ENCODE measurements at places on chromosomes 16 and 17.

- no peak overlapping the region for H3K27ac ChIP-seq
- H3K36me3 ChIP-seq = no peaks in the 10 kb centered on the region
- no peak for DNase-seq
- H3K4me1 ChIP-seq = peaks cover 7% of the 10 kb centered on the region
- no peak overlapping the region for H3K4me3 ChIP-seq
Measured at GRCh38 chr17:38579934-38580333, 25.8 kb downstream of the SRCIN1 start.

- H3K27me3 ChIP-seq = no peaks in the 10 kb centered on the region
- peak overlapping the region; percentile 85 for H3K27ac ChIP-seq
- no peak overlapping the region for H3K4me3 ChIP-seq
- H3K36me3 ChIP-seq = no peaks in the 10 kb centered on the region
- no peak for DNase-seq
Measured at GRCh38 chr17:19248151-19248927, 11.2 kb downstream of the EPN2 start.

GRCh38 chr17:4534928-4535666 lies 20.1 kb downstream of the MYBBP1A start:
- H3K27me3 ChIP-seq = no peaks in the 10 kb centered on the region
- no peak overlapping the region for H3K4me3 ChIP-seq
- H3K36me3 ChIP-seq = no peaks in the 10 kb centered on the region
- peak overlapping the region; percentile 66 for H3K27ac ChIP-seq
- DNase-seq = no peak

DNA sequence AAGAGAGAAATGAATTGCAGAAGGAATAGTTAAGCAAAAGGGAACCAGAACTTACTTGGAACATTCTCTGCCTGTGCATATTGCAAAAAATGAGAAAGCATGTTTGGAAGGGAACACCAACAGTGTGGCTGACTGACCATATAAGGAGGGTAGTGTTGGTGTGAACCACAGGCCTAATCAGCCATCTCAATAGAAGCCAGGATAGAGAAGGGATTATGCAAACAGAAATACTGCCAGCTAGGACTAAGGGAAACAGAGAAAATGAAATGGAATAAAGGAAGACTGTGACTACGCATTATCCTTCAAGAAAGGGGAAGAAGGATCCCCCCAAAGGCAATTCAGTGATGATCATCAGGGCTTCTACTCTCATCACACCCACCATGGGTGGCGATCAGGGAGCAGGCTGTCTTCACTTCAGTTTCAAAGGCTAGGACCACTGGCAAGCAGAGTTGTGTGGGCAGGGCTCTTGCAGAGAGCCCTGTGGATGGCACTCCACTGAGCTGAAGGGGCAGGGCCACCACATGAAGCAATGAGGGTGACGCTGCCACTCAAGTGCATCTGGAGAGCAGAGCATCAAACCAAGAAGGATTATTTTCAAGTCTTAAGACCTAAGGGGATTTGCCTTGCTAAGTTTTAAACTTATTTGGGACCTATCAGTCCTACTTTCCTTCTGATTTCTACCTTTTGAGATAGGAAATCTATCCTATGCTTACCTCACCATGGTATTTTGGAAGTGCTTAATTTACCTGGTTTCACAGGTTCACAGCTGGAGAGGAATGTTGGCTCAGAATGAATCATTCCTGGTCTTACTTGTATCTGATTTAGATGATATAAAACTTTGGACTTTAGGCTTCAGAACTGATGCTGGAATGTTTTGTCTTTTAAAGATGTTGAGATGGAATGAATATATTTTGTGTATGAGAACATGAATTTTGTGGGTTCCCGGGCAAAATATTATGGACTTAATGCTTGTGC lies 140.5 kb downstream of the SSH2 start:
- H3K27me3 ChIP-seq = no peaks in the 10 kb centered on the region
- no peaks in the 10 kb centered on the region for H3K36me3 ChIP-seq
- H3K27ac ChIP-seq = no peak overlapping the region
- no peak overlapping the region for H3K4me3 ChIP-seq
- H3K4me1 ChIP-seq = peaks cover 40% of the 10 kb centered on the region
- DNase-seq = no peak

DNA sequence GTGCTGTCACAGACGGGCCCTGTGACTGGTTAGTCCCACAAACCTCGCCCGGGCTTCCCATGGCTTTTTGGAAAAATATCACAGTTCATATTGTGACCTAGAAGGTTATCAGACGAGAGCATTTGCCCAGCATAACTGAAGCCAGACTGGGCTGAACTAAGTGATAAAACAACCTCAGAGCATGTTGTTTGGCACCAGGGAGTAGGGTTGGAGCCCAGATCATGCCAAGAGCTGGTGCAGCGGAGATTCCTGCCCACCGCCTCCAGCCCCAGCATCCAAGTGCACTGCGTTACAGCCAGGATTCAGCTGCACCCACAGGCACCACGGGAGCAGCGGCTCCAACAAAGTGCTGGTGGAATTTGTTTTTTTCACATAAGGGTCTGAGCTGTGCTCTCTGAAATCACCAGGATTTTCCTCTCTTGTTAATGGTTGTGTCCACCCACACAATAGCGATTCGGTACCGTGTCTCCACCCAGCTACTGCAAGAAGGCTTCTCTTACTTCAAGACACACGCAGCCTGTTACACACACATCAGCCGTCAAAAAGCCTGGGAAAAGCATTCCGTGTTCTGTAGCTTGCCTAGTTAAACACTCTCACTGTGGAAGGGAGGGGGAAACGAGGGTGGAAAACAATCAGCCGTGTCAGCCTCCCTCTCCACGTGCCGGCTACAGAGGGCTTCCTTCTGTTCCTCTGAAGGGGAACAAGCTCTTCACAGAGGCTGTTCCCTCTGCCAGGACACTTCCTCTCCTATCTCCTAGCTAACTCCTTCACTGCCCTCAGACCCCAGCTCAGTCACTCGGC lies 273.8 kb downstream of the C16orf95 start:
- H3K4me3 ChIP-seq = no peak overlapping the region
- no peak overlapping the region for H3K27ac ChIP-seq
- DNase-seq = peak; percentile 53
- H3K4me1 ChIP-seq = peaks cover 20% of the 10 kb centered on the region
- no peaks in the 10 kb centered on the region for H3K36me3 ChIP-seq

GRCh38 chr17:4751932-4752331 lies 12.2 kb upstream of the CXCL16 start:
- peaks cover 22% of the 10 kb centered on the region for H3K27me3 ChIP-seq
- no peak for DNase-seq
- peaks cover 24% of the 10 kb centered on the region for H3K4me1 ChIP-seq
- no peaks in the 10 kb centered on the region for H3K36me3 ChIP-seq
- no peak overlapping the region for H3K27ac ChIP-seq

DNA sequence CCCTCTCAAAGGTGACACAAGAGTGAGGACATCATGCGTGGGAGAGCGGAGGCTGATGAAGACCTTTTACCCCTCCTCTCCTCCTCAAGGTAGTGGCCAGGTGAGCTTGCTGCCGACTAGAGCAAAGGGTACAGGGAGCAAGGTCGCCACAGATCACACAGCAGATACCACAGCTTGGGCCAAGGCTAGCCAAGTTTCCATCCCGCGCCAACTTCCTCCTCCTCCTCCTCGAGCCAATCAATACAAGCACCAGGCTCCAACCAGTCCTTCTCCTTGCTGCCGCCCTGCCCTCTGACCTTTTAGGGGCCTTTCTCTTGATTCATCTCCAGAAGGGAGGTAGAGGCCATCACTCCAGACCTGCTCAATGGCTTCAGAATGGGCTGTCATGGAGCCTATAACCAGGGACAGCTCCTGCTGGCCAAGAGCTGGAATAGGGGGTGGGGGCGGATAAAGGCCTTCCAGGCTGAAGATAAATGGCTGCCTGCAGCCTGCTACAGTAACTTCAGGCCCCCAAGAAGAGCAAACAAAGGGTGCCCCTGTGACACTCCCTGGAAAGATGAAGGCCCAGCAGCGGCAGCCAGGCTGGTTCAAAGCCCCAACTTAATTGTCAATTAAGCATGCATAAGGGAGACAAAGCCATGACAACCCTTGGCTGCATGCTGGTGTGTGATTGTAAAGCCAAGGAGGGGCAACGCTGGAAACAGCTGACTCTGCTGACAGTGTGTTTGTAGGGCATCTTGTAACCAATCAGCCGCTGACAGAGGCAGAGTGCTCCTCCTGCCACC lies 17.8 kb downstream of the HNF1B start:
- no peaks in the 10 kb centered on the region for H3K36me3 ChIP-seq
- H3K4me3 ChIP-seq = no peak overlapping the region
- H3K27ac ChIP-seq = no peak overlapping the region
- H3K4me1 ChIP-seq = no peaks in the 10 kb centered on the region

GRCh38 chr17:50679008-50679544 lies 28.6 kb downstream of the ANKRD40 start:
- no peaks in the 10 kb centered on the region for H3K36me3 ChIP-seq
- no peaks in the 10 kb centered on the region for H3K27me3 ChIP-seq
- no peak for DNase-seq
- no peak overlapping the region for H3K4me3 ChIP-seq
- no peaks in the 10 kb centered on the region for H3K4me1 ChIP-seq
- no peak overlapping the region for H3K27ac ChIP-seq

DNA sequence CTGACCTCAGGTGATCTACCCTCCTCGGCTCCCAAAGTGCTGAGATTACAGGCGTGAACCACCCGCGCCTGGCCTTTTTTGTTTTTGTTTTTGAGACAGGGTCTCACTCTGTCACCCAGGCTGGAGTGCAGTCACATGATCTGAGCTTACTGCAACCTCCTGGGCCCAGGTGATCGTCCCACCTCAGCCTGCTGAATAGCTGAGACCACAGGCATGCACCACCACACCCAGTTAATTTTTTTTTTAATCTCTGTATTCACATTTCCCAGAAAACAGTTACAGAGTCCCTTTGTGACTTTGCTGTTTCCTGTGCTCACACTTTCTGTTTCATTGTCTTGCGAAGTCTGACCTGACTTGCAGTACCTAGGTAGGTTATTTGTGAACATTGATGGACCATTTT lies 2.7 kb downstream of the CLUAP1 start:
- peaks cover 32% of the 10 kb centered on the region for H3K36me3 ChIP-seq
- H3K27me3 ChIP-seq = no peaks in the 10 kb centered on the region

DNA sequence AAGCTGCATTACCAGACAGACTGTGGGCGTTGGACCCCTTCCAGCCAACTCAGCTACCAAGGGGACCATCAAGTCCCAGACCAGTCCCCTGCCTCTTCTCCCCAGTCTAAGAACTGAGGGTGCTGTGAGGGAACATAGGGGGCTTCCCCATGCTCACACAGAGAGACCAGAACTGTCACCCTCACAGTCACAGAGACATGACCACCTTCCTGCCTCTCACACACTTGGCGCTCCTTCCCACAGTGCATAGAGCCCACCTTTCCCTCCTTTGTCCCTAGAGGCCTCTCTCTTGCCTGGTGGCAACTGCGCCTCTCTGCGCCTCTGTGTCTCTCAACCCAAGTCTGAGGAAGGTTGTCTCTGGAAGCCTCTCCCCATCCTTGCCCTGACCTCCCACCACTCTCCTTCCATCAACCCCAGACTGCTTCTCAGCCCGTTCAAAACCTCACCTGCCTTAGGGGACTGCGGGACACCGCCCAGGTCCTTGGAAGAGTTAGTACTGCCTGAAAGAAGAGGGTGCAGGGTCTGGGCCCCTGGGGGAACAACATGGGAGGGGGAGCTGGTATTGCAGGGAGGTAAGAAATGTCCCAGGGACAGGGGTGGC lies 6.1 kb upstream of the LHX1 start:
- no peak overlapping the region for H3K27ac ChIP-seq
- no peaks in the 10 kb centered on the region for H3K36me3 ChIP-seq
- no peak overlapping the region for H3K4me3 ChIP-seq
- no peak for DNase-seq
- H3K4me1 ChIP-seq = peaks cover 42% of the 10 kb centered on the region

GRCh38 chr16:53257001-53257400 lies 177.3 kb upstream of the RBL2 start:
- no peak for DNase-seq
- H3K4me3 ChIP-seq = no peak overlapping the region
- H3K27me3 ChIP-seq = no peaks in the 10 kb centered on the region
- H3K4me1 ChIP-seq = no peaks in the 10 kb centered on the region
- peaks cover 21% of the 10 kb centered on the region for H3K36me3 ChIP-seq

DNA sequence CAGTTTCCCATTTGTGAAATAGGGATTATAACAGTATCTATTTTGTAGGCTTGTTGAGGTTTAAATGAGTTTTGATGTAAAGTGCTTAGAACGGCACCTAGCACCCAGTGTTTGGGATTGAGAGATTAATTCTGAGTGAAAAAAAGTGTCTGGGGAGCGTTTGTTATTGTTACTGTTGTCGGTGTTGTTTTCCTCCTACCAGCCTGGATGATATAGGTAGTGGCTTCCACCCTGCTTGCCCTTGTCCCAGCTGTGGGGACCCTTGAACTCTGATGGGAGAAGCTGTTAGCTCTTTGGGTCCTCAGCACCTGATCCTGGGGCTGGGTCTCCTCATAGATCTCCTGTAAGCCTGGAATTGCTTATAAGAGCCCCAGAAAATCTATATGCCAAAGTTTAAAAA lies 4.9 kb downstream of the FMNL1 start:
- peak overlapping the region; percentile 98 for H3K27ac ChIP-seq
- H3K36me3 ChIP-seq = no peaks in the 10 kb centered on the region
- H3K27me3 ChIP-seq = no peaks in the 10 kb centered on the region

- DNase-seq = no peak
- H3K27ac ChIP-seq = no peak overlapping the region
- H3K4me1 ChIP-seq = no peaks in the 10 kb centered on the region
- H3K36me3 ChIP-seq = no peaks in the 10 kb centered on the region
- H3K4me3 ChIP-seq = no peak overlapping the region
- no peaks in the 10 kb centered on the region for H3K27me3 ChIP-seq
Measured at GRCh38 chr16:69005641-69006355, 99.7 kb upstream of the HAS3 start.

DNA sequence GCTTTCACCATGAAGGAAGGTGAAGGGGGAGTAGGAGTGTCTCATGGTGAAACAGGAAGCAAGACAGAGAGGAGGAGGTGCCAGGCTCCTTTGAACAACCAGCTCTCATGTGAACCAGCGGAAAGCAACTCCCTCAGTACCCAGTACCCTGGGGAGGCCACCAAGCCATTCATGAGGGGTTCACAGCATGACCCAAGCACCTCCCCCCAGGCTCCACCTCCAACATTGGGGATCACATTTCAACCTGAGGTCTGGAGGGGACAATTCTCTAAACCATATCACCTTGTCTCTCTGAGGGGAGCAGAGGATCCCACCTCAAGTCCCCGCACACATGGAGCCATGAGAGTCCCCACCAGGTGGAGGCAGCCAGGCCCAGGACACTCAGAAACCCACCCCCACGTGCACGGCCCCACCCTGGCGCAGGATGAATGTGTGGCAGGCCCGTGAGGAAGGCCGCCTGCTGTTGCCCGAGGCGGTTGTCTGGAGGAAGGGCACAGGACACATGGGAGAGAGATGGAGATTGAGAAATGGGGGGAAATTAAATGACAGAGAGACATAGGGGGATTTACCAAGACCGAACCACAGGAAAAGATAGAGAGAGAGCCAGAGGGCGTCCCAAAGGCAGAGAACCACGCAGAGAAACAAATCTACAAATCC lies 85.9 kb downstream of the TMEM132E start:
- H3K4me3 ChIP-seq = no peak overlapping the region
- no peaks in the 10 kb centered on the region for H3K27me3 ChIP-seq
- H3K27ac ChIP-seq = no peak overlapping the region

DNA sequence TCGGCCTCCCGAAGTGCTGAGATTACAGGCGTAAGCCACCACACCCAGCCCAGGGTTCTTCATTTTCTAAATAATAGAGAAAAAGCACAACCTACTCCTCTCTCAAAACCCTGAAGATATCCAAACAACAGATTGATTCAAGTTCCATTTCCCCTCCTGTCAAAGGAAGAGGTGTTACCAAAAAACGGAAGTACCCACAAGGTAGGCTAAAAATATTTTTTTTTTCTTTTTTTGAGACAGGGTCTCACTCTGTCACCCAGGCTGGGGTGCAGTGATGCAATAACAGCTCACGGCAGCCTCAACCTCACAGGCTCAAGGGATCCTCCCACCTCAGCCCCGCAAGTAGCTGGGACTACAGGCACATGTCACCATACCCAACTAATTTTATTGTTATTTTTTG lies 18.9 kb downstream of the UTP6 start:
- H3K4me3 ChIP-seq = no peak overlapping the region
- no peaks in the 10 kb centered on the region for H3K4me1 ChIP-seq
- no peaks in the 10 kb centered on the region for H3K27me3 ChIP-seq
- peaks cover 38% of the 10 kb centered on the region for H3K36me3 ChIP-seq
